Smooth muscle cell of the brain vasculature (primary cell): ENCODE measurements at places on chromosomes 3 and 15.

DNA sequence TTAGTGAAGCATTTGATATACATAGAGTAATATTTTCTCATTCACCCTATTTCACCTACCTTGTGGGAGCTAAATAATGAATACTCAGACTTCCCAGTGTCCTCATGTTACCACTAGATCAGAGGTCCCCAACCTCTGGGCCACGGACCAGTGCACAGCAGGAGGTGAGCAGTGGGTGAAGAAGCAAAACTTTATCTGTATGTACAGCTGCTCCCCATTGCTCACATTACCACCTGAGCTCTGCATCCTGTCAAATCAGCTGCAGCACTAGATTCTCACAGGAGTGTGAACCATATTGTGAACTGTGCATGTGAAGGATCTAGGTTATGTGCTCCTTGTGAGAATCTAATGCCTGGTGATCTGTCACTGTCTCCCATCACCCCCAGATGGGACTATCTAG, 79.4 kb downstream of the RETNLB start:
- no peak for DNase-seq

DNA sequence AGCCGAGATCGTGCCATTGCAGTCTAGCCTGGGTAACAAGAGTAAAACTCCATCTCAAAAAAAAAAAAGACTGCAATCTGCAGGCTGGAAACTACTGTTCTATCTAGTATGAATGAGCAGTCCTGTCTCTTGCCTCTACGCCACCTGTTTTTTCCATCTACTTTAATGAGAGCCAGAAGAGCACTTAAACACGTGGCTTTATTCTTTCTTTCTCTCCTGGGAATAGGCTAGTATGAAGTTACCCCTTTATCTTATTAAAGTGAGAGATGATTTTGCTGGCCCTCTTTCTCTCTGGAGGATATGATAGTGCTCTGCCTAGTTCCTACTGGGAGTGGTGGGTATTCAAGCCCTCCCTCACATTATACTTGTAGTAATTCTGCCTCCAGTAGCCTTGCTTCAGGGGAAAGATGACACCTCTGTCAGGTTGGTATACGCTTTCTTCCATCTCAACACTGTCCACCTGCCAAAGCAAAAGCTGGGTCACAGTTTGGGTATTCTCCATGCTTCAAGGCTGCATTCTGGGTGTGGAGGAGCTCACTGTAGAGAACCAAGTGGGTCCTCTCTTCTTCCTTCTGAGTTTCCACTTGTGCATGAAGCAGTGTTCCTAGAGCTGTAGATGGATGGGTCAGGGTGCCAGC, 17.8 kb downstream of the MAPKBP1 start:
- no peak for DNase-seq

GRCh38 chr15:89680282-89680873, 1.2 kb upstream of the PLIN1 start:
- no peak for DNase-seq

- no peak for DNase-seq
These were observed 775.2 kb upstream of the GOLIM4 start for GRCh38 chr3:168870892-168871291.

- DNase-seq: no peak
These were observed 34.7 kb downstream of the ANXA2 start for GRCh38 chr15:60363087-60363549.

- DNase-seq: no peak
These were observed 19.5 kb upstream of the PIK3CB start for GRCh38 chr3:138854204-138854603.

DNA sequence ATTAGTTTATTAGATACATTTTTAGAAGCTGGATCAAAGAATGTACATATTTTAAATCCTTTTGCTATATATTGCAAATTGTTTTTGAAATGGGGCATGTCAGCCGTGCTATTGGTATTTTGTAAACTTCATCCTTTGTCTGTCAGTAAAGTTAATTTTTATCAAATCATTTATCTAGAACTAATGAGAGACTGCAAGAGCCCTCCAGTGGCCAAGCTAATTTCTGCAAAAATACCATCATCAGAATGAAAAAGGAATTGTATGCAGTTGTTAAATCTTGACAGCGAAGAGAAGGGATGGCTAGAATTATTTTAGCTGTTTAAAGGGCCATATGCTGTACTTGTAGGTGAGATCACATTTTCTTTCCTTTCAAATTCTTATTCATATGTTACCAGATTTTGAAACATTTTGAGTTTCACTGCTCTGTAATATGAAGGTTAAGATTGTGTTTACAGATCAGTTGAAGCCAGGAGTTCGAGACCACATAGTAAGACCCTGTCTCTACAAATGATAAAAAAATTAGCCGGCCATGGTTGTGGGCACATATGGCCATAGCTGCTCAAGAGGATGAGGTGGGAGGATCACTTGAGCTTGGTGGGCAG, 8.1 kb upstream of the CLDN11 start:
- no peak for DNase-seq

DNA sequence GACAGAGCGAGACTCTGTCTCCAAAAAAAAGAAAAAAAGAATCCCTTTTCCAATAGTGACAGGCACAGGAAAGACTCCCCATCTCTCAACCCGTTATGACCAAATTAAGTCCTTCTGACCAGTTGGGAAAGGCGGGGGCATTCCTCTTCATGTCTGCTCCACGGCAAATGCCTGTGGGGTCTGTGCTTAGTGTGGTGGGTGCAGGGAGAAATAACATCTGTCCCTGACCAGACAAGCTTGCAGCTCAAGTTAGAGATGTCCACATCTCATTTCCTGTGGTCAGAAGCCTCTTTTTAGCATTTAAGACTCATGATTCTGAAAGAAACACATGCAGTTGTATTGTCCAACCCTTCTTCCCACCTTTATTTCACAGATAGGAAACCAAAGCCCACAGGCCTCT, 16.2 kb downstream of the PLA1A start:
- DNase-seq: no peak
